GM23248 (cell line): ENCODE measurements at places on chromosomes 1 and 21. TPM values are rescaled to one million over a fixed set of nuclear protein-coding genes. Genes with fewer than 3 reads are reported as not detected.

Gene KCNJ15
- total RNA-seq: 1.2 and 2.1 TPM in 2 replicates

DNA sequence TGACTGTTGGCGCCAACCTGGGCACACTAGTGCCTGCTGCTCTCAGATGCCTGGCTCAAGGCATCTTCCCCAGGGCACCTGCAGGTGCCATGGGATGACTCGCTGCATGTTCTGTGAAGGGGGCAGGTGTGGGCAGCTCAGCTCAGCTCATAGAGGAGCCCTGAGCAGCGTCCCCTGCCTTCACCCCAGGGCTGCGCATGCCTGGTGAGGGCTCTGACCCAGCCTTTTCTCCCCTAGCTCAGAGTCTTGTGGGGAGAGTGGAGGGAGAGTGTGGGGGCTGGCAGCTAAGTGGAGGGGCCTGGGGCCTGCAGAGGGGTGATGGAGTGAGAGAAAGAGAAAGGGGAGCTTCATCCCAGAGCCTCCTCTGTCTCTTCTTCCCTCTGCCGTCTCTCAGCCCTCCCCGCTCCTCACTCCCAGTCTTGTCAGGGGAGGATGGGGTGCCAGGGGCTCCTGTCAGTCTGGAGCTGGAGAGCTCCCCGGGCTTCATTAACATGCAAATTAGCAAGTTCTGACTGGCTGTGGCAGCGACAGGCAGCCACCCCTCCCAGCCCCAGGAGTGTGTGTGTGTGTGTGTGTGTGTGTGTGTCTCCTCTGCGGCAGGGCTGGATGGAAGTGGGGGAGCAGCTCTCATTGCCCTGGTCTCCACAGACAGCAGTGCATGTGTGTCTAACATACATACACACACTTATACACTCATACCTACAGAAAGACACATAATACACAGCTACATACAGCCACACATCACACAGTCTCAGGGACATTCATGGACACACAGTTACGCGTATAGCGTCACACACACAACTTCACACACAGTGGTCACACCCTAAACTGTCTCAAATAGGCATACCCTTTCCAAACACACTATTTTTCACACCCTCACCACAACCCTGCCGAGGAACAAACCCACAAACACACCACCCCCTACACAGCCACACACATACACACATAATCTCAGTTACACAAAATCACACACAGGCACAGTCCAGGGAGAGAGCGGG, 34.0 kb downstream of the FOXO6 start:
- H3K4me3 ChIP-seq: no peak overlapping the region
- DNase-seq: no peak
- no peak overlapping the region for H3K27ac ChIP-seq
- peaks cover 29% of the 10 kb centered on the region for H3K27me3 ChIP-seq
- no peaks in the 10 kb centered on the region for H3K4me1 ChIP-seq

- DNase-seq: no peak
- no peak overlapping the region for H3K4me3 ChIP-seq
- H3K27ac ChIP-seq: no peak overlapping the region
- no peaks in the 10 kb centered on the region for H3K4me1 ChIP-seq
- H3K27me3 ChIP-seq: no peaks in the 10 kb centered on the region
Measured at GRCh38 chr1:175118375-175119367, 51.0 kb downstream of the TNN start.

Gene ORC1
- total RNA-seq: 1.9 and 3.4 TPM in 2 replicates

- no peaks in the 10 kb centered on the region for H3K36me3 ChIP-seq
- H3K27me3 ChIP-seq: no peaks in the 10 kb centered on the region
- no peak for DNase-seq
- no peak overlapping the region for H3K27ac ChIP-seq
- no peak overlapping the region for H3K4me3 ChIP-seq
Measured at GRCh38 chr1:226646026-226646869, 92.8 kb downstream of the ITPKB start.

DNA sequence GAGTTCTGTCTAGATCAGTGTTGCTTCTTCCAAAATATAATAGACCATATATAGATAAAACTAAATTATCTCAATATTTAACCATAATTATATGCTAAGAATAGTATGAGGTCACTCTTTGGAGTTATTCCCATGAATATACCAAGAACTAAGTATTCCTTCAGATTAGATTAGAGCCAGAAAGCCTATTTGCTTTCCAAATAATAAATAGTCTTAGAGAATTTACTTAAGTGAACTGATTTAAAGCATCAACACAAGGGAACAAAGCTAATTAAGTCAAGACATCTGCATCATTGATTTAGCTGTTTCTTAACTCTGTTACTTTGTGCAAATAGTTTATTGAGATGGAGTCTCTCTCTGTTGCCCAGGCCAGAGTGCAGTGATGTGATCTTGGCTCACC, 35.7 kb downstream of the FNBP1L start:
- H3K36me3 ChIP-seq: no peaks in the 10 kb centered on the region
- H3K4me3 ChIP-seq: no peak overlapping the region

Gene PIK3C2B
- total RNA-seq: 0.63 and 0.76 TPM in 2 replicates

DNA sequence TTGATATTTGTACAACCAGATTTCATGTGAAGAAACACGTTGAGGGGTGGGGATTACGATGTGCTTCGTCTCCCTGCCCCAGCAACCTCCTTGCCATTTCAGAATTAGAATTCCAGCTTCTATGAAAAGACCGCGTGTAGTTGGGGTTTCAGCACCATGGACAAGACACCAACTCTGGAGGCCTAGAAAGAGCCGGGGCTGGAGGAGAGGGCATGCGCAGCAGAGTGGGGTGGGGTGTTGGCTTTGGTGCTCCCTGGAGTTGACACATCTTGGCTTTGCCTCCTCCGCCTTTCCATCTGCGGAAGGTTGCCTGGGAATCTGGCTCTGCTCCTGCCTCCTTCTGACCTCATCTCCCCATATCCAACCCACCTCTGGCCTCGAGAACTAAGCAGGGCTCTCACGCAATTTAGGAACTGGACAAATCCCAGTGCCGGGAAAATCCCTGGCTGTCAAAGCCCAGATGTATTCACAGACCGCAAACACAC, 11.8 kb downstream of the HTR6 start:
- DNase-seq: peak; percentile 94
- H3K27ac ChIP-seq: peak overlapping the region; percentile 45; the same call in 1 of the 2 replicates
- H3K36me3 ChIP-seq: no peaks in the 10 kb centered on the region
- H3K4me3 ChIP-seq: no peak overlapping the region

DNA sequence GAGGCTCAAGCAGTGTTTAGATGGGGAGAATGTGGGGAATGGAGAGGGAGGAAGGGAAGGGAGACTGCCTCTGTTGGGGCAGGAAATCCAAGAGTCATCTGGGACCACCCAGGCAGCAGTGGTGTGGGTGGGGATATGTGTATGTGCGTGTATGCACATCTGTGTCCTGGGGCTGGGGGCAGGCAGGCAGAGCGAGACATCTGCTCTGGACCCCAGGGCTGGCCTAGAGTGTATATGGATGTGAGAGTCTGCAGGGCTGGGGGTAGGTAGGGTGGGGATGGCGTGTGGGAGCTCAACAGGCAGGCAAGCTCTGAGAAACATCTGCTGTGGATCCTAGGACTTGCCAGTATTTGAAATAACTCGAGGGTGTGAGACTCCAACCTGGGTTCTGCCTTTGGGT, 3.5 kb downstream of the PTCH2 start:
- H3K27ac ChIP-seq: no peak overlapping the region
- H3K27me3 ChIP-seq: no peaks in the 10 kb centered on the region
- H3K4me1 ChIP-seq: no peaks in the 10 kb centered on the region
- no peak overlapping the region for H3K4me3 ChIP-seq

Gene TMEM51
- 0.38 and 0.54 TPM in 2 replicates for total RNA-seq

- H3K4me3 ChIP-seq: no peak overlapping the region
- H3K27ac ChIP-seq: no peak overlapping the region
- no peaks in the 10 kb centered on the region for H3K27me3 ChIP-seq
- H3K4me1 ChIP-seq: peaks cover 14% of the 10 kb centered on the region
Measured at GRCh38 chr1:70327306-70328076, 27.0 kb downstream of the ANKRD13C start.

GRCh38 chr1:184770181-184770979, 15.7 kb upstream of the EDEM3 start:
- H3K4me1 ChIP-seq: no peaks in the 10 kb centered on the region
- H3K27me3 ChIP-seq: no peaks in the 10 kb centered on the region
- H3K36me3 ChIP-seq: no peaks in the 10 kb centered on the region
- DNase-seq: no peak
- no peak overlapping the region for H3K4me3 ChIP-seq

- H3K27ac ChIP-seq: no peak overlapping the region
- no peak for DNase-seq
- H3K27me3 ChIP-seq: no peaks in the 10 kb centered on the region
- H3K4me3 ChIP-seq: no peak overlapping the region
- H3K4me1 ChIP-seq: no peaks in the 10 kb centered on the region
Measured at GRCh38 chr1:172117800-172118199, 276.5 kb downstream of the DNM3 start.

DNA sequence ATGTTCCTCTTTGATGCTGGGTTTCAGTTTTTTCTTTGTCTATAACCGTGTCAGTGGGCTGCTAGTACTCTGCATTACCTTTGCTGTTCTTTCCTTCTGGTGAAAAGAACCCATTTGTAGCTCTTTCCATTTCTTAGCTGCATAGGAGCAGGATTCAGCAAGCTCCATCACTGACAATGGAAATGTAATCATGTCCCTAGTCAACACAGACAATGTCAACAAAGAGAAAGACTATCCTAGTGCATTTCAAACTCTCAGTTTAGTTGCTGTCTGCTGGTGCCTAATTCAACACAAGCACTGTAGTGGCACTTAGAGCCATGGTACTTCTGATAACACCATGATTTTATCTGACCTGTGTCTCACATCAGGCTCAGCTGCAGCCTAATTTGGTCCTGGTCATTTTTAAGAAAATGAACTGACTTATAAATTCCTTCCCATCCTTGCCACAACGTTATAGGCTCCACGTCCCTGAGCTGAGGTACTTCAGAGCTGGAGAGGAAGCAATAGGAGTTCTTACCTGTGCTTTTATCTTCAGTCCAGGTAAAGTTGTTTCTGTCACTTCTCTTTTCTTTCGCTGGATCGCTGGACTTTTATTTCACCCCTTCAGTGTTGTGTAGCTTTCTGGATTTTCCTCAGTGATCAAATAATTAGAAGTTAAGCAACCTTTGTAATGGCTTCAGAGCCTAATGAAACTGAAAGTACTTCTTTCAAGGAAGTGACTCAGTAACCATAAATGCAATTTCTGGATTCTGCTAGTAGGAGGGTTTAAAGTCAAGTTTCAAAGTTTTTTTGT, at the start of gene GBP3:
GBP3 (minus strand) TSS at position 700 of the 793 bp plus-strand sequence. CDS start 2,145 bp downstream, outside the sequence.
- H3K27ac ChIP-seq: peak within 1 kb of the TSS; percentile 80
- H3K27me3 ChIP-seq: no peaks in the 10 kb centered on the region
- DNase-seq: peak; percentile 82
- peaks cover 11% of the 10 kb centered on the region; the same call in 1 of the 2 replicates for H3K36me3 ChIP-seq
- peak within 1 kb of the TSS; percentile 99 for H3K4me3 ChIP-seq
- peaks cover 25% of the 10 kb centered on the region for H3K4me1 ChIP-seq

Gene MTARC1
- 0.22 and 0.76 TPM in 2 replicates for total RNA-seq

DNA sequence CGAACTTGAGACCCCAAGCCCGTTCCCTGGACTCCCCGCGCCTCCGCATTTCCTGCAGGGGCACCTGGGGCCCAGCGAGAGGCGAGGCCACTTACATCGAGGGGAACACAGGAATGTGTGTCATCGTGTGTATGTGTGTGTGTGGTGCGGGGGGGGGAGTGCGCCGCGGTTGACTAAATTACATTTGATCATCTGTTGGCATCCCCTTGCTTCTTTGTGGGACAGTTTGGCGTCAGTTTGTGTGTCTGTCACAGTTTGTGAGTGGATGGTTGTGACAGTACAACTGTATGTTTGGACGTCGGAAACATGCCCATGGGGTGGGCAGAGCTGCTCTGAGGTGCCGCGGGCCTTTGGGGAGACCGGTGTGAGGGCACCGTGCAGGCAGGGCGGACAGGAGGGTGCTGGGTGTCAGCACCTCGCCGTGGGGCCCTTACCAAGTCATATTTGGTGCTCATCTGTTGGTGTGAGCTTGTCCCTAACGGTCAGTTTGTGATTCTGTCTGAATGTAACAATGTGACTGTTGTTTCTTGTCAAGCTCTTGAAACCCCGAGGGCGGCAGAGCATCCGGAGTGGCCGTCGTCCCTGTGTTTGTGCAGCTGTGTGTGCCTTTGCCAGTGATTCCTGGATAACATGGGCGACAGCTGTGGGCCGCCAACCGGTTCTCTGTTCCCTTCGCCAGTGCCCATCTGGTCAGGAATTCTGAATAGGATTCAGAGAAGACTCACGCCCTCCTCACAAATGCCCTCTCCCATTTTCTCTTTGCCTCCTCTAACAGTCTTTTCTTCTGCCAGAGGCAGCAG, 899 bp downstream of the OPRD1 start:
- peaks cover 63% of the 10 kb centered on the region for H3K27me3 ChIP-seq
- no peak overlapping the region for H3K27ac ChIP-seq
- H3K4me3 ChIP-seq: no peak overlapping the region
- H3K4me1 ChIP-seq: no peaks in the 10 kb centered on the region
- H3K36me3 ChIP-seq: no peaks in the 10 kb centered on the region

DNA sequence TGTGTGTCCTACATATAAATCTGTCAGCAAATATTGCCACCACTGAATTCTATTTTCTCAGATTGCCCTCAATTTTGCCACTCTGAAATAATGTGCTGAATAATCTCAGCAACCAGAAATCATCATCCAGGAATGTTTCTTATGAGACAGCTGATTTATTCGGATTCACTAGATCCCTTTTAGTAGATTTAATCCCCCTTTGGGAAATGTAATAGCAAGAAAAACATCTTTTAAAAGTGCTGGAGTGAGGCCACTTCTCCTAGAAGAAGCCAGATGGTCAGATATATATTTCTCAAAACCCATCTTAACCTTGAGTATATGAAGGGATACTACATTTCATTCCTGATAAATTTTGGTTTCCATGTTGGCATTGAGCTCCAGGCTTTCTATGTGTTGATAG, 327.7 kb downstream of the SMYD3 start:
- no peaks in the 10 kb centered on the region for H3K4me1 ChIP-seq
- no peaks in the 10 kb centered on the region for H3K36me3 ChIP-seq
- no peak overlapping the region for H3K4me3 ChIP-seq
- H3K27me3 ChIP-seq: no peaks in the 10 kb centered on the region
- H3K27ac ChIP-seq: no peak overlapping the region

DNA sequence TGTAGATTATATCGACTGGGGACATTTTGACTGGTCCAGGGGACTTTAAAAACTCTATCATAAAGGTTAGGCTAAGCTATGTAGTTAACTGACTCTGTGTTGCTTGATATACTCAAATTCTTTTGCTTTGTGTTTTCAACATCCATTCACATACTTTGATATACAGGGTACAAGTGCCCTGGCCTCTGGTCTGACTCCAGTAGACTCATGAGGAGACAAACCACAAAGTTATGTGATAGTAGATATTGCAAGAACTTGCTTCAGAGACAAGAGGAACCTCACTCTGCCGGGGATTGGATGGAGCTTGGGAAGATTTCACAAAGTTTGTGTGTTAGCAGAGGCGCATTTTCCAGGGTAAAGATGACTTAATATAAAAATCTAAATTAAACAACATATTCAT, 1.3 kb downstream of the GORAB start:
- H3K27me3 ChIP-seq: no peaks in the 10 kb centered on the region
- peak; percentile 83 for DNase-seq
- H3K4me1 ChIP-seq: peaks cover 32% of the 10 kb centered on the region
- peak overlapping the region; percentile 96 for H3K4me3 ChIP-seq
- H3K36me3 ChIP-seq: peaks cover 5% of the 10 kb centered on the region; the same call in 1 of the 2 replicates
